Renal pelvis (tissue), 12 donors: ENCODE measurements at places on chromosomes 2 and 18. TPM values are rescaled to one million over a fixed set of nuclear protein-coding genes. Genes with fewer than 3 reads are reported as not detected.

GRCh38 chr18:24570716-24571115 lies 110.3 kb downstream of the HRH4 start:
- no peak for DNase-seq

DNA sequence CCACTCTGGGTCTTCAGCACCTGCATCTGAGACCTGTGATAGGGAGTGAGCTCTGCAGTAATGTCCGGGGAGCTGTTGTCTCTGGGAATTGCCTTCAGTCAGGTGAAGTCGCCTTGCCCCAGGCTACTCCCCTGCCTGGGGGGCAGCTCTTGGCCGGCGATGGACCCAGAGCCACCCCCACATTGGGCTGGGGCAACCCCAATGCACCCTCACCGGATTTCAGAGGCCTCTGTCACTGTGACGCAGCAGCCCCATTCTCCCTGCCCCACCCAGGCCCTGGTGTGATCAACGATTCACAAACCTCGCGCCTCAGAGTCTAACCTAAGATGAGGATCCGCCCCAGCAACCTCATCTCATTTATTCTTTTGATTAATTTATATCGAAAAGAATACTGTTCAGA lies 303.6 kb downstream of the NDUFA10 start:
- no peak for DNase-seq

GRCh38 chr2:122737429-122738077 lies 982.1 kb downstream of the TSN start:
- DNase-seq = no peak

Gene SLC30A3
- polyA plus RNA-seq = 10.8 TPM

GRCh38 chr2:8152392-8153257 lies 529.2 kb upstream of the ID2 start:
- no peak for DNase-seq

Gene ANKRD30BL
- polyA plus RNA-seq = 1.2 TPM

Gene SLC35F6
- 18.1 TPM for polyA plus RNA-seq

GRCh38 chr2:112579241-112579640 lies 5.2 kb upstream of the CHCHD5 start:
- no peak for DNase-seq

- no peak for DNase-seq
Observed at GRCh38 chr2:106960683-106961161, 74.8 kb upstream of the ST6GAL2 start.

DNA sequence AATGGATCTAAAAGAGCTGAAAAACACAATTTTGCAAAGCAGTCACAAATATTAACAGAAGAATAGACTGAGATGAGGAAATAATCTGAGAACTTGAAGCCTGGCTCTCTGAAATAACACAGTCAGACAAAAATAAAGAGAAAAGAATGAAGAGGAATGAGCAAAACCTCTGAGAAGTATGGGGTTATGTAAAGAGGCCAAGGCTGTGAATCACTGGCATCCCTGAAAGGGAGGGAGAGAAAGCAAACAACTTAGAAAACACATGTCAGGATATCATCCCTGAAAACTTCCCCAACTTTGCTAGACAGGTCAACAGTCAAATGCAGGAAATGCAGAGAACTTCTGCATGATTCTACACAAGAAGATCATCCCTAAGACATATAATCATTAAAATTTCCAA lies 73.5 kb upstream of the LHCGR start:
- no peak for DNase-seq

DNA sequence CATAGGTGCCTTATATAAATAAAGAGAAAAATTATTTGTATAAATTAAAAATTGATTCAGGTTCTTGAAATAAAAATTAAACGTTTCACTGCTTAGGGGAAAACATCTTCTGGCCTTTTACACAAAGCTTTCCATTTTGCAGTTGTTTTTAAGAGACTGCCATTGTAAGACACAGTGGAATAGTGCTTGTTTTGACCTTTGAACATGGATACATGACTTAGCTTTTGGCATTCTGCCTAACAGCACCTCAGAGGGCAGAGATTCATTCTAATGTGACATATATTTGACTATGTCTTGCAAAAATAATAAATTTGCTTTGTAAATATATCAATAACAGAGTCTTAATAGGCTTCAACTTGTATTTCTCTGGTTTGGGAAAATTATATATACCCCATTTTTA lies 142.1 kb downstream of the SLC4A10 start:
- no peak for DNase-seq

DNA sequence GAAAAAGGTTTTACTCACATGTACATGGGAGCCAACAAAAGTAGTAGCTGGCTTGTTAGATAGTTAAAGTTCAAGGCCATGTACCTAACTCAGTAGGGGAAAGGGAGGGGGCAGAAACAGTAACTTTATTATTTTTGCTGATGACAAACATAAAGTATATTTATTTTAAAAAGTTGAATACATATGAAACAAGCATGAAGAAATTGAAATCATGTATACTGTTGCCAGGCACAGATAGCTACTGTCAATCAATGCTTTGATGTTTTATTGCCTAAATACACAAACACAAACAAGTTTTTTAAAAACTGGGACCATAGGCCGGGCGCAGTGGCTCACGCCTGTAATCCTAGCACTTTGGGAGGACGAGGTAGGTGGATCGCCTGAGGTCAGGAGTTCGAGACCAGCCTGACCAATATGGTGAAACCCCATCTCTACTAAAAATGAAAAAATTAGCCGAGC lies 7.6 kb upstream of the PSD4 start:
- no peak for DNase-seq
